ENCODE measurements at places on chromosomes 2 and 18.

DNA sequence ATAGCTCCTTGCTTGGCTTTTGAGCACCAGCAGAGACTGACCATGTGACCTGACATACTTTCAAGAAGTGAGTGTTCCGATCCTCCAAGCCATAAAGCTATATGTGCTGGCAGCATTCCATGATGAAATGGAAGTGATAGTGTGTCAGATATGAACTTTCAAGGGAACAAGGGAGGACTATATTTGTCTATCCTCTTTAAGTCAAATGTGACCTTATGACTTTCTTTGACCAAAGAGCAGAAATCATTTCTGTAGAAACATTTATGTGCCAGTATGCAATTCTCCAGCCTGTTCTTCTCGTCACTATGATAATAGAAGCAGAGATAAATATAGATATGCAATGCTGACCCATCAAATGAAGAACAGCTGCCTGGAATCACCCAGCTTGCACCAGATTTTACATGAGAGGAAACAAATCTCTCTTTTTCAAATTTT lies 14.4 kb downstream of the HYCC2 start:
- DNase-seq, result no peak

GRCh38 chr18:27121108-27121507 lies 64.0 kb downstream of the CHST9 start:
- no peak for DNase-seq

- DNase-seq, result no peak
Observed at GRCh38 chr2:159755788-159756187, 42.2 kb downstream of the CD302 start.

DNA sequence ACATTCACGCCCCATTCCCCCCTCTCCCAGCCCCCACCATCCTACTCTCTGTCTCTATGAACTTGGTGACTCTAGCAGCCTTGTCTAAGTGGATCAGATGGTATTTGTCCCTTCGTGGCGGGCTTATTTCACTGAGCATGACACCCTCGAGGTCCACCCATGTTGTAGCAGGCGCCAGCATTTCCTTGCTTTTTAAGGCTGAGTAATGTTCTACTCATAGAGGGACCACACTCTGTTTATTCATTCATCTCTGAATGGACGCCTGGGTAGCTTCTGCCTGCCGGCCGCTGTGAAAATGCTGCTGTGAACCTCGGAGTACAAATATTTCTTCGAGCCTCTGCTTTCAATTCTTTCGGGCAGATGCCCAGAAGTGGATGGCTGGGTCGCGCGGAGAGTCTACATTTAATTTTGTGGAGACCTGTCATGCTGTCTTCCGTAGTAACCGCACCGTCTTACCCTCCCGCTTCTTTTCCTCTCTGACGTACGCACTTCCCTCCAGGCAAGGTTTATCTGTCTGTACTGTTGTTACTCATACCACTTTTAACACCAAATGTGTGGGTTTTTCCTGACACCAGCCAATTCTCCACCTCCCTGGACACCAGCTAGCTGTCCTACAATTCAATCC lies 5.6 kb downstream of the CROCC2 start:
- no peak for DNase-seq

DNA sequence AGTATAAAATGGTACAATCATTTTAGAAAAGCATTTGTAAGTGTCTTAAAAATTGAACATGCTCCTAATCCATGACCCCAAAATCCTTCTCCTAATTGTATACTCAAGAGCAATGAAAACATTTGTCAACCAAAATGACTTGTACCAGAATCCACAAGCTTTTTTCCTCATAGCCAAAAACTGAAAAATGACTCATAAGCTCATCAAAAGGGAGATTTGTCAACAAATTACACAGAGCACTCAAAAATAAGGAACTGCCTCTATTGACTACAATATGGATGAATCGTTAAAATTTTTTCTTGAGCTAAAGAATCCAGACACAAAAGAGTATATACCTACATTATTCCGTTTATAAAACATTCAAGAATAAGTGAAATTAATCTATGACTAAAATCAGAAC lies 544.8 kb downstream of the ARHGAP15 start:
- DNase-seq, result no peak

- no peak for DNase-seq
Observed at GRCh38 chr2:217254111-217254510, 394.2 kb upstream of the TNP1 start.

DNA sequence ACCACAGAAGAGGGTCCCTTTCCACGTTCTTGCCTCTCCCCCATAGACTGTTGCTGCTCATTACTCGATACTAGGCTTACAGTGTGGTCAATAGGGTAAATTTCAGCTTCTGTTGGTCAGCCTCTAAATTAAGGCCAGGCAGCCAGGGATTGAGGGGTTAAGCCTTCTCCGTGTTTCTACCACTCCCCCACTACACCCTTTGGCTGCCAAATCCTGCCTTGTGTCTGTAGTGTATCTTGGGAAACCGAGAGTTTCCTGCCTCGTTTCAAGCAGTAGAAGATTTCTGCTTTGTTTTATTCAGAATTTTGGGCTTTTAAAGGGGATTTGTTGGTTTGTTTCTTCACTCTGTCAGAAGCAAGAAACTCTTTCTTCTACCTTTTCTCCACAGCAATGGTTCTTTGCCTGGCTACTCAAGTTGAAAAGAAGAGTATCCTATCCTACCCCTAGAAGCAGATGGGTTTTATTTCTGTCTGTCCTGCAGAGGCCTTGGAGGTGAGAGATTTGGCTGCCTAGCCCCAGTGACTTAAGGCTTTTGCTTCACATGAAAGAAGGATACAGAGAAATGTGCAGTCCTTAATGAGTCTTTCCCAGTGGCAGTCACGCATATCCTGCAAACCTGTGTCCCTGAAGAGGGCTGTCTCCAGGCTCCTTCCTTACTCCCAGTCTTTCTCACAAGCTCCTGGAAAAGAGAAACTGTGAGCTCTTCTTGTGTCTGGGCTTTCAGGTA lies 261.5 kb upstream of the TANK start:
- DNase-seq, result no peak

GRCh38 chr2:215613888-215614287 lies 178.0 kb upstream of the FN1 start:
- DNase-seq, result no peak

- DNase-seq, result no peak
Observed at GRCh38 chr2:192070099-192070498, 124.6 kb downstream of the TMEFF2 start.

DNA sequence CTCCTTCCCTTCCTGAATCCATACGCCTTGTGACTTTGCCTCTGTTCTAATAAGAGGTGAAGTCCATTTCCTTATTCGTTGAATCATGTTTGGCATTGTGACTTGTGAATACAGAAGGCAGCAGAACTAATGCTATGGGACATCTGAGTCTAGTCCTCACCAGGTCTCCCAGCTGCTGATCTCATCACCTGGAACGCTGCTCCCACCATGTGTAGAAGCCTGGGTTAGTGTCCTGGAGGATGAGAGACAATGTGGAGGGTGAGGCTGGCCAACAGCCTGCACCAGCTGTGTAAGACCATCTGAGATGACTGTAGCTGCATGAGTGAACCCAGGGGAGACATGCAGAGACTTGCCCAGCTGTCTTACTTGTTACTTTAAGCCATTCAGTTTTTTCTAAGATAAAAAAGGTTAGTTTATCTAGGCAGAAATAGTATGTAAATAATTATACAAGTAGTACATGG lies 3.5 kb upstream of the HAAO start:
- no peak for DNase-seq

- DNase-seq, result no peak
Observed at GRCh38 chr2:166404831-166405568, 29.3 kb upstream of the SCN9A start.

DNA sequence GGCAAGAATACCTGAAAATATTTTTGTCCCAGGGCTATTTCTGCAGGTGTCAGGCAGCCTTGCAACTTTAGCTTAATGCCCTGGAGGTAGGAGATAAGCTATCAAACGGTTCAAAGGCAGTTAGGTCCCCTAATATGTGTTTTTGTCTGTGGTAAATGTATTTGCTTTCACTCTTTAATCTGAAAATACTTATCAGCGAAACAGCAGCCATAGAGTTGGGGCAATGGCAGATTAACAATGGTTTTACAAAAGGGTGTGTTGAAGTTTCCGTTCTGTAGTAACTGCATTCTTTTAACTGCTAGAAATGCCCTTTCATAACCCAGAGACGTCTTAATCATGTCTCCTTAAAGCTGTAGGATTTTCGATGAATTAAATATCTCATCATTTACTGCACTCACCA lies 265.0 kb upstream of the TRIB2 start:
- DNase-seq, result no peak

GRCh38 chr2:61536180-61536571 lies 2.0 kb downstream of the XPO1 start:
- no peak for DNase-seq

DNA sequence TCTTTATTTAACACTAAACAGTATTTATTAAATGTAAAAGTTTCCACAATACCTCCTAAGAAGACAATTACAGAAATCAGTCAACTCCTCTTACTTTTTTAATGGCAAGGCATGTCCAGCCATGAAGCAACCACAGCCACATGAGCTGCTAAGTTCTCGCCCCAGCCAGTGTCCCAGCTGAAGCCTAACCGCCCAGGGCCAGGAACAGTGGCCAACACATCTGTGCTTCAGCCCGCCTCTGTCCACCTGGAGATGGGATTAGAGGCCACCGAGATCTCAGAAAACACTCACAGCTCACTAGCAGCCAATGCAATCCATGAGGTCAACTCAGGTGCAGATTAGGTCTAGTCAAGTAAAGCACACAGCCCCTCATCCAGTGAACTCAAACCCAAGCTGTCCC lies 40.2 kb downstream of the PID1 start:
- DNase-seq, result no peak

DNA sequence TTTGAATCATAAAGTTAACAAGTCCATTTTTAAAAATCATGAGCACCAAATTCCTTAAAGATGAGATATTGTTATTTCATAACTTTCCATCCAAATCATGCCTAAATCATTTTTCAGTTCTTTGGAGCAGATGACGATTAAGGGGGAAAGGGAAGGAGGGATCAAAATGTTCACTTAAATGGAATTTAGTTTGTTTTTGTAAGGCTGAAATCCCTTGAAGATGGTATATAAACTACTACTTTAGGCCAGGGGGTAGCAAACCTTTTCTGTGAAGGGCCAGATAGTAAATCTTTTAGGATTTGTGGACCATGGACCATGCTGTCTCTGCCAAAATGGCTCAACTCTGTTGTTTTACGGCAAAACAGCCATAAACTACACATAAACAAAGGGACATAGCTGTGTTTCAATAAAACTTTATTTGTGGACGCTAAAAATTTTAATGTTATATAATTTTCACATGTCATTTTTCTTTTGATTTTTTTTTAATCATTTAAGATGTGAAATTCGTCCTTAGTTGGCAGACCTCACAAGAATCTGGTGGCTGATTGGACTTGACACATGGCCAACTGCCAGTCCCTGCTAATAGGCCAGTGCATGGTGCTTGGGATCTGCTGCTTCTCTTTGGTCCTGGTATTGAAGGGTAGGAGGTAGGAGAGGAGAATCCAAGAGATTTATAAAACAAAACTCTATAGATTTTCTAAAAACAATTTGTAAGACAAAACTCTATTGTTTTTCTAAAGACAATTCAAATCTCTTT lies 52.0 kb upstream of the RTN4 start:
- DNase-seq, result no peak

DNA sequence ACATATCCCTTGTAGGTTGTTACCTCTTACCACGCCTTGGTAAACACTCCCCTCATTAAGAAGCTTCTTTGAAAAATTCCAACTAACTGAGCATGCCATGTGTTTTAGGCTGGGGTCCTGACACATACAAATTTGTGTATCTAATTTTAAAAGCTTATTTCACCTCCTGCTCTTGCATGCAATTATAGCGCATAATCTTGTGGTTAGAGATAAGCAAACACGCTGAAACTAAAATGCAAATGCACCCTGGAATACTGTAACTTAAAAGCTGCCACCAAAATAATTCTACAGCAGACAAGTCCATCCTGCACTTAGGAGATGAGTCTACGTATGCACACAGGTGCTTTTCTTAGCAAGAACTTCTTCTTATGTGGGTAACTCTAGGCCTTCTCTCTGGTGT lies 990.2 kb downstream of the TSN start:
- no peak for DNase-seq

Data from NCI-H1436 (cell line).